ENCODE measurements at places on chromosomes 7 and 10. TPM values are rescaled to one million over a fixed set of nuclear protein-coding genes. Genes with fewer than 3 reads are reported as not detected.

DNA sequence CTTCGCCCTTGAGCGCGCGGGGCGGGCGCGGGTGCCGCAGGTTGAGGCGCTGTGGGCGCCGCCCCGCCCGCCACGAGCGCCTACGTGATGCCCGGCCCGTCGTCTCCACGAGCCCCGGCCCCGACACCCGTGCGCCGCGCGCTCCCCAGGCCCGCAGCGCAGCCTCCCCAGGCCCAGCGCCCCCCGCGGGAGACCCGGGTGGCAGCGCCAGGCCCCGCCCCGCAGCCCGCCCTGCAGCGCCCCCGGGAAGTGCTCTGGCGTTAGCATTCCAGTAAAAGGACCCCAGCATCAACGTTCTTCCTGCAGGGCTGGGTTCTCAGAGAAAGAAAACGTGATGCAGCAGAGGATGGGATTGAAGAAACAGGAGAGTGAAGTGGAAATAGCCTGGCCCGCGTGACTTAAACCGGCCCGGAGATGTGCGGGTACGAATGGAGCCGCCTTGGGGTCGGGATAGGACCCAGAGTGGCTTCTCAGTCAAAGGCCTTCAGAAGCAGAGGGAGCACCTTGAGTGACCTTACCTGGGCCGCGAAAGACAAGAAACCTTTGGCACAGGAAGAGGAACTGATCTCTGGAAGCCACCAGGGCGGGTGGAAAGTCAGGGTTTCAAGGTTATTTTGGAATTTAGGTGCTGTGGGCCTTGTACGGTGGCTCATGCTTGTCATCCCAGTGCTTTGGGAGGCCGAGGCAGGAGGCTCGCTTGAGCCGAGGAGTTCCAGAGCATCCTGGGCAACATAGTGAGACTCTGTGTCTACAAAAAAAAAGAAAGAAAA lies 1.8 kb downstream of the PFKP start:
- no peak for DNase-seq

- DNase-seq = no peak
These were observed 39.4 kb upstream of the ZNF107 start for GRCh38 chr7:64626557-64626956.

DNA sequence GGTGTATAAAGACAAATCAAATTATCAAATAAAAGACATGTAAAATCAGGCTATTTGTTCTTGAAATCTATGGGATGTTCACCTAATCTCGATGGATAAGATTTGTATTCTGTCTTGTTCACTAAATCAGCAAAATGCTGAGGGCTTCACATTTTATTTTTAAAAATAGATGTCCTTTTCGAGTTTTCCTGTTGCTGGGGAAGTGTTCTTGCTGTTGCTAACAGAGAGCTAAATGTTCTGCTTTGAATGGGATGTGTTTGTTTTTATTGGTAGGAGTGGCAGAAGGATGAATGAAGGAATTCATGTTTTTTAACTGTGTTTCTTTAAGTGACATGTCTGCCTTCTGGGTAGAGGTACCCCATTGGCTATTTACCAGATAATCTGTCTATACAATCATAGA lies 7.3 kb upstream of the SNX13 start:
- no peak for DNase-seq

DNA sequence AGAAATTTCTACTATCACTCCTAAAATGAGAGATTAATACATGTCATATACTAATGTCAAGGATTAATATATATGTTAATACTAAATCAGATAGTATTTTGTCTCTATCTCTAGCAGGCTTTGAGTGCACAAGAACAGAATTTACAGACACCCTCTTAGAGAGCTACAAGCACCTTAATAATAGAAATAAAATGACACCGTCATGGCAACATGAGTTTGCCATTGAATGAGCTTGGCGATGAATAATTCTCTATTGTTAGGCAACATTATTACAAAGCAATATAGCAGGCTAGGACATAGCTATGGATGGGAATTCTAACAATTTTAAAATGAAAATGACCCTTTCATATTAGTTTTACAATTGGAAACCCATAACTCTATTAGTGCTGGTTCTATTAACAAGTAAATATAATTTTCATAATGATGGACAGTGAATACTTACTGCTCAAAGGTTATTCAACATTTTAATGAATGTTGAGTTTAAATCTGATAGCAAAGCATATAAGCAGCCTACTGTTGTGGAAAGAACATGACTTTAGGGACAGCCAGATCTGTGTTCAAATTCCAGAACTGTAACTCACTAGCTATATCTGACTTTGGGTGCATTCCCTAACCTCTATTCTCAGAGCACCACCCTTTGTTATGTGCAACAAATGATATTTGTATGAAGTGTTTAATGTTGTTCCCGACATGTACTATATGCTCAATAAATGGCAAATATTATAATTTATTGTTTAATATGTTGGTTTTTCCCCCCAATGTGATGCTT lies 184.5 kb upstream of the DKK1 start:
- no peak for DNase-seq

GRCh38 chr10:35501923-35502322 lies 103.2 kb upstream of the GJD4 start:
- no peak for DNase-seq

DNA sequence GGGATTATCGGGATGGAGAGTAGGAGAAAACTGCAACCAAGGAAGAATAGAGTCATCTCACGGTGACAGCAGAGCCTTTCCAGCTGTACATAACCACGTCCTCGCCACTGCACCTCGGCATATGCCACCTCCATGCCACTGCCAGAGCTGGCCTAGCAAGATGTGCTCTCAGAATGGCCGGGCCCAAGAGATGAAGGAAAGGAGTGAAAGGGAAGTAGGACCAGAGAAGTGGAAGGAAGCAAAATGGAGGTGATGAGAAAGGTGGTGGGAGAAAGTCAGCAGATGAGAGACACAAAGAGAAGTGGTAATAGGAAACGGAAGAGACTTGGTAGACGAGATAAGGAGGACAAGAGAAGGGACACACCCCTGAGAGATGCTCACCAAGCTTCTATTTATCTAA lies 8.0 kb upstream of the CALU start:
- no peak for DNase-seq

DNA sequence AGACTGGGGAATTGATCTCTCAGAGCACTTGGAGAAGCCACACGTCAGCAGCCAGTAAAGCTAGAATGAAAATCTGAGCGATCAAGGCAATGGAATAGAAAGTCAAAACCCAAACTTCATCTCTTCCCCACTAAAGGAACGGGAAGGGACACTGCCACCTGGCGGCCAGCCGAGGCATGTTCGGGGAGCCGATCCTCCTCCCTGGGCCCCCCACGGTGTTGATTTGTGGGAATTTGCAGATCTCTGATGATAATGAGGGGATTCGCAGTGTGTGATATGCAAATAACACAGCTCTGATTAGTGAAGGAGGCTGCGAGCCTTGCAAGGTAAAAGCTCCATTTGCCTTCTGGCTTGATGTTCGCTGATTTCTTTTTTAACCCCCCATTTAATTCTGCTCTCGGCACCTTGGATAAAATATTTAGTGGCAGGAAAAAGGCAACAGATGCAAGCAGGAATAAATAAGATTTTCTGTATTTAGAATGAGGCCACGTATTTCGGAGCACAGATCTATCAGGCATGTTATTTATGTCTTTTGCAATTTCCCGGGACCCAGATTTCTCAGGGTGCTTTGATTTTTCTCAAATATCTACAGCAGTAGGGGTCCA lies 258.6 kb downstream of the PAXIP1 start:
- DNase-seq = peak; percentile 27

DNA sequence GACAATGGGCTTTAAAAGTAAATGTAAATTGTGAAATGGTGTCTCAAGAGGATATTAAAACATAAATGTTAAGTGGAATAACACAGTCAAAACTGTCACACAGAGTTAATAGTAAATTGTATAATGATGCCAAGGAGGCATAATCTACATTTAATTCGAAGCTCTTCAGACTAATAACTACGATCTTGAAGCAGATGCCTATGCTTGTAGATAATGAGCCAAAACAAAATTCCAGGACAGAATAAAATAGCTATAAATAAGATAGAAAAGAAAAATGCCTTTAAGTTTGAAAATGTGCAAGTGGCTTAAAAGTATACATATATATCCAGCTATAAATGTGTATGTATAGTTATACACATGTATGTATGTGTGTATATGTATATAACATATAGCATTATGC lies 17.5 kb downstream of the TWIST1 start:
- DNase-seq = no peak

DNA sequence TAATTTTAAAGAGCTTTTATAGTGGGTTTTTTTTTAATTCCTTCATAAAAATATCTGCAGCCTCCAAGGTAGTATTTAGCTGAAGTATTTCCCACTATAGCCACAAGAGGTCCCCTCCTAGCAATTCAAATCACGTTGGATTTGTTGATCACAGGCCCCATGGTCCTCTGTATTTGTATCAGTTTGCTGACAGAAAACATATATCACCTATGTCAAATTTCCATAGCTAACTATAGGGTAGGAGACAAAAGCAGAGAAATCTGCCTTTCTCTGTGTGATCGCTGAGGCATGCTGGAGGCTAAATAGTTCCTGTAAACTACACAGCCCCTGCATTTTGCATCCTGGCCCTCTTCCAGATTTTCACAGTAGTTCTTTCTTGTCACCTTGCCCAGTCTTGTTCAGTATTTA lies 1.7 kb upstream of the CTNNA3 start:
- DNase-seq = no peak

- DNase-seq = no peak
These were observed 24.9 kb downstream of the PPP2R2D start for GRCh38 chr10:131925716-131926115.

DNA sequence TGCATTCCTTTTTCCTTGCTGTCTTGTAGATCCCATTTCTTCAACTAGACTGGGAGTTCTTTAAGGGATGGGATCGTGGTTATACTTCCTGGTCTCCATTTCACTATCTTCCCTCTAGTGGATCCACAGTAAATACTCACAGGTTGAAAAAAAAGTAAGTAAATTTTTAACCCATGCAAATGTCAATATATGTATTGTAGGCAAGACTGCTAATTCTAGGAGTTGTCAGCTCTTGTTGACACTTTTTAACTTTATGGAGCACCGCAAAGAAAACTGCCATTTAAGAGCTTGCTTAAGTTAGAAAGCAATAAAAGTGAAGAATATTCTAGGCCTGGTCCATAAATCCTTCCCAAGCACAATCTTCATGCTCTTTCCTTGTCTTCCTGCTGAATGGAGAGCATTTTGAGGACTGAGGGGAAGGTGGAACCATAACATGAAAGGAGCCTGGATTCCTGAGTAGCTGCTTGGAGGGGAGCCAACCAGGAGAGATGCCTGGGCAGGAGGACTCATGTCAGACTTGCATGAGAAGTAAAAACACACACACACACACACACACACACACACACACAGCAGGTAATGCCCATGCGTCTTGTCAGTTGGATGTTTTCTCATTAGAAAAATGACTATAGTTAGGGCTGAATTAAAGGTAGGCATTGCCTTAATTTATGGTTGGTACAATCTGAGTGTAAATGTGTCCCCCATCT lies 32.2 kb downstream of the VWA2 start:
- DNase-seq = no peak

GRCh38 chr7:151865070-151865670 lies 11.7 kb downstream of the PRKAG2 start:
- no peak for DNase-seq

GRCh38 chr7:147516391-147516790 lies 1074.2 kb upstream of the C7orf33 start:
- DNase-seq = no peak

DNA sequence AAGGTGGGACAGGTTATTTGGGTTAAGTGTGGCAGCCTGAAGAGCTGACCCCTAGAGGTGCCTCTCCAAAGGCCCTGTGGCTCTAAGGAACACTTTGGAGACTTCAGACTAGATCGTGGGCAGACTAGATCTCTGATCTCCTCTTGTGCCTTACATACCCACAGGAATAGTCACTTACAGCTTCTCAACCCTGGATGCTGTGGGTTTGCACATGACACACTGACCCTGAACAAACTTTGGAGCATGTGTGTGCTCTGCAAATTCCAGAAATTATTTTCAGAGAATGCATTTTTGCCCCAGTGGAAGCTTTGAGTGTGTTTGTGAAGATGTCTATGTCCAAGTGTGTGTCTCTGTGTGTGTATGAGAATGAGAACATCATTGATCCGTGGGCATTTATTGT lies 119.6 kb downstream of the EMX2 start:
- no peak for DNase-seq

GRCh38 chr10:71725998-71726579 lies 6.5 kb upstream of the C10orf105 start:
- peak; percentile 34 for DNase-seq

DNA sequence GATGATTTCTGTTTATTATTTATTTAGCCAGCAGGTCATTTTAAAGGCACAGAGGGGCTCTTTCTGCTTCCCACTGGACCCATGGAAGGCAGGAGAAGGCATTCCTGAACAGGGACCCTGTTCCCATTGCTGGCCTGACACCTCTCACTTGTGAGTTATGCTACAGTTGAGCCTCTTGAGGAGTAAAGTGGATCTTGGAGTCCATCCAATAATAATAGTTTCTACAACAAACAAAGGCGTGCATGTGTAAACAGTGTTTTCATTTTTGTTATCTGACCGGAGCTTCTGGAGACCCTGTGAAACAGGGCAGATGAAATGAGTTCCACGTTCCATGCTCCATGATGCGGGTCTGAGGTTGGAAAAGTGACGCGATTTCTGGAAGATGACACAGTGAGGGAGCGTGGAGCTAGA lies 127.3 kb upstream of the HABP2 start:
- DNase-seq = no peak

DNA sequence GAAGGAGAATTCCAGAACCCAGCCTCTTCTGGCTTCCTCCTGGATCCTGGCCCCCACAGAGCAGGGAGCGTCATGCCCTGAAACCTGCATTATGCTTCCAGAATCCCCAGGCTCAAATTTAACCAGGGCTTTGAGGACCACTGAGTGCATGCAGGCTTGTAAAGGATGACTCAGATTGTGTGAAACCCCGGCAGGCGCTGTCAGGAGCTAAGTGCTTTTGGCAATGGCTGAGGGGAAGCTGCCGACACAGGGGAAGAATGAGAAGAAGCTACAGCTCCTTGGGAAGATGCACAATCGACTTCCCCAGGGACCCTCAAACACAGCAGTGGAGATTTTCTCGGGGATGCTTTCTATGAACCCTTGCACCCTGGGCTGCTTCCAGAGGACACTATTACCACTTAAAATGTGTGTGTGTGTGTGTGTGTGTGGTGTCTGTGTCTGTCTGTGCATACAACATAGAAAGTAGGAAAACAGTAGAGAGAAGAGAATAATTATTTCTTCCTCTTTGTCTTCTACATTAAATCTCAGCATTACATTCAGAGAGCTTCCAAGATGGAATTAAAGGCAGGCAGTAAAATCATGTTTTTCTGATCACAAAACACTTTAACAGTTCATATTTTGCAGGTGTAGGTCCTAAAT lies 183.5 kb upstream of the INHBA start:
- no peak for DNase-seq

PDAP1 gene
- 53.7 TPM for total RNA-seq

RBP3 gene
- not detected for total RNA-seq

PDCD11 gene
- 16.0 TPM for total RNA-seq

PLPP4 gene
- total RNA-seq = not detected

UCMA gene
- not detected for total RNA-seq

GNGT1 gene
- not detected for total RNA-seq

UNCX gene
- total RNA-seq = not detected

RBP4 gene
- total RNA-seq = 28.6 TPM

FASTK gene
- 23.9 TPM for total RNA-seq

CRYGN gene
- not detected for total RNA-seq

CADPS2 gene
- 21.4 TPM for total RNA-seq

CRPPA gene
- total RNA-seq = 1.3 TPM

All from pancreas (tissue), 10 donors.